ENCODE measurements at places on chromosomes 2 and 18.

GRCh38 chr18:63284827-63285733 is 34.5 kb downstream of the BCL2 start:
- DNase-seq, result peak; percentile 41

DNA sequence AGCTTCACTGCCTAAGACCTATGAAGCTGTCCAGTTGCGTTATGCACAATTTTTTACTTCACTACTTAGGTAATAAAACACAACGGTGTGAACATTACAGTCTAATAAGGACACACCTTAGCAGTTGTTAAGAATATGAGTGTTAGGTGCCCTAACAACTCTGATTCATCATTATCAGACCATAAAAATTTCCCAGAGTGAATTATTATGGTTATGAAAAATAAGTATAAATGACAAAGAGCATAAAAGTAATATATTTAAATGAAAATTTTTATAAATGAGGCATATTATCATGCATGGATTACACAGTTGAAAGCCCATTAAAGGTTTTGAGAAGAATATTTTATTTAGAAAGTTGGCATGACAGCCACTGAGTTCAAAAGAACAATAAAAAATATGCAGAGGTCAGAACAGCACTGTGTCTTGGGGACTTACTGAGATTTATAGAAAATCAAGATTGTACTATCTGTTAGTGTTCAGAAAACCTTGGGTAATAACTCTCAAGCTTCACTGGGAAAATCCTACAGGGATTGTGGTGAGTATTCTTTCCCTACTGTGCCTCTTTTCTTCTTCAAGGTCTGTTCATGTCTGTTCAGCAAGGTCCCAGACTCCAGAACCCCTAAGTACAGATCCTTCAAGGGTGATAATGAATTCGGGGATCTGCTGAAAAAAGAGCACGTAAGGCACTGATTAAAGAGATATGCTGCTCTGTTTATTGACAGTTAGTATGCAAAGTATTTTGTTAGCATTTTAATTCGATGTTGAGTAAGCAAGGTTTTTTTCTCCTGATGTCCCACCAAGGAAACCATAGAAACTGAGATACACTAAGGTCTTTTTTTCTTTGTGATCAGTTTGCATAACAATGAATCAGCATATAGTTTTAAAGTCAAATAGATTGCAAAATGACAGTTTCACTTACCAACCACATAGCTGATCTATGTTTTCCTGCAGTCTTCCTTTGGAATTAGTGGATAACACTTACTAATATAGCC is 250.0 kb downstream of the DSEL start:
- DNase-seq, result no peak

DNA sequence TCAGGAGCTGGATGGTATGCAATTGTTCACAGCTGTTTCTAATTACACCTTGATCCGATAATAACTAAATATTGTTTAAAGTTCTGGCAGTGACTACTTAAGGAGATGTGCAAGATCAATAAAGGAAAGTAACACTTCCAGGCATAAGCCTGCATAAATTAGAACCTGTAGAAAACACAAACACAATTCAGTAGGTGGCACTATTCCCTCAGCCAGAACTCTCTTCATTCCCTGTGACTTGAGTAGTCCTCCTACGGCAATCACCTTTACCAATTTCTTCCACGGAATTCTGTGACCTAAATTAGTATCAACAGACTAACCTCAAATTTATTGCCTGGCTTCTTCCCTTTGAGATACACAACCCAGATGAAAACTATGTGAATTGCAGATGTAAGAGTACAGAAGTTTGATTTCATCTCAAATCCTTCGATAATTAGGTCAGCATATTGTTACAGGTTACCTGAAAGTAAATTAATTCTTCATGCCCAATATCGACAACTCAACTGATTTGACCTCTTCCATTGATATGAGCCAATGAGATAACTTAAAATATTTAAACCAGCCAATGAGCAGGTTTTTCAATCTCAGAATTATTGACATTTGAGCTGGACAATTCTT is 137.8 kb downstream of the PID1 start:
- no peak for DNase-seq

DNA sequence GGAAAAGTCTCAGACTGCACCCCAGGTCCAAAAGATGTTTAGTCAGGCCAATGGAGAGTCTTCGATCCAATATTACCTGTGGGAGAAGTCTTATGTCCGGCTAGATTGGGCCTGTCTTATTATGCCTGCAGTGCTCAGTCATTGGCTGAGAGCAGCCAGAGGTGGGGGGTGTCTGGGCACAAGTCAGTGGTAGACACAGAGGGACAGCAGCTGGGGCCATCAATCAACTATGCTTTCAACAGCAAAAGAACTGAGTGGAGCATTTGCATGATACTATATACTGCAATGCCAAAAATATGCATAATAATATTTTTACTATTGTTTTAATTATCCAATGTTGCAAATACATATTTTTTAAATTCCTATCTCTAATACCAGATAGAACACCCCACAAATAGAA is 298.6 kb upstream of the CDH20 start:
- DNase-seq, result no peak

- no peak for DNase-seq
Observed at GRCh38 chr18:13268158-13269012, 49.8 kb downstream of the LDLRAD4 start.

DNA sequence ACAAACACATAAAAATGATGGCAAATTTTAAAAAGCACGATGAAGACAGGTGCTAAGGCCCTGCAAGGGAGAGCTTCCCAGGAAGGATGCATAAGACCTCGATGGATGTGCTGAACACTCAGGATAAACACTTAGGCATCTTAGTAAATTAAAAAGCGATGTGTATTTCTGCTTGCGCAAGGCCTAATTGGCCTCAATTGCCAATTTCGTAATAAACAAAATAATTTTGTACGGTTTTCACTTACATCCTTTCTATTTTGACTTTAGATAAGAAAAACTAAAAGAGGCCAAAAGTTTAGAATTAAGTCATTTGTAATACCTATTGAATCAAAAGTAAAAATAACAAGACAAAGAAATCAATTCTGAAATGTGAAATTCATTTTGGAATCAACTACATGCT is 189.1 kb downstream of the TCF4 start:
- DNase-seq, result no peak

DNA sequence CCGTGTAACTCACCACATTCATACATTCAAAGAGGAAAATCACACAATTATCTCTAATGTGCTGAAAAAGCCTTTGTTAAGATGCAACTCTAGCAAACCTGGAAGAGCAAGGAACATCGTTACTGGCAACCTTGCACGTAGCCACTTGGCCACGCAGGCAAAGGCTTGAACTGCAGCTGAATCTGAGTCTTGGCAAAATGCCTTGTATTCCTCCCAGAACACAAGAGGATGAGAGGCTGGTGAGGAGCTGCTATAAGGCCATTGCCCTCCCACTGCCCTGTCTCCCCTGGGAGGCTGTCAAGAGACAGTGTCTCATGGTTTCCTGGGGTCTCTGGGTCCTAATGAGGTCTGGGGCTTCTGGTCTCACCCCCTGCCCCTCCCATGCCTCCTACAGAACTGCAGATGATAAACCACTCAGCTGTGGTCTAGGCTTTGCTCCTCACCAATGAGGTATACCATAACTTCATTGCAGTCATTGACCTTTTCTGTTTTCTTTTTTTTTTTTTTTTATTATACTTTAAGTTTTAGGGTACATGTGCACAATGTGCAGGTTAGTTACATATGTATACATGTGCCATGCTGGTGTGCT is 141.4 kb downstream of the SPP2 start:
- no peak for DNase-seq

GRCh38 chr2:36214691-36215090 is 140.9 kb upstream of the CRIM1 start:
- no peak for DNase-seq

DNA sequence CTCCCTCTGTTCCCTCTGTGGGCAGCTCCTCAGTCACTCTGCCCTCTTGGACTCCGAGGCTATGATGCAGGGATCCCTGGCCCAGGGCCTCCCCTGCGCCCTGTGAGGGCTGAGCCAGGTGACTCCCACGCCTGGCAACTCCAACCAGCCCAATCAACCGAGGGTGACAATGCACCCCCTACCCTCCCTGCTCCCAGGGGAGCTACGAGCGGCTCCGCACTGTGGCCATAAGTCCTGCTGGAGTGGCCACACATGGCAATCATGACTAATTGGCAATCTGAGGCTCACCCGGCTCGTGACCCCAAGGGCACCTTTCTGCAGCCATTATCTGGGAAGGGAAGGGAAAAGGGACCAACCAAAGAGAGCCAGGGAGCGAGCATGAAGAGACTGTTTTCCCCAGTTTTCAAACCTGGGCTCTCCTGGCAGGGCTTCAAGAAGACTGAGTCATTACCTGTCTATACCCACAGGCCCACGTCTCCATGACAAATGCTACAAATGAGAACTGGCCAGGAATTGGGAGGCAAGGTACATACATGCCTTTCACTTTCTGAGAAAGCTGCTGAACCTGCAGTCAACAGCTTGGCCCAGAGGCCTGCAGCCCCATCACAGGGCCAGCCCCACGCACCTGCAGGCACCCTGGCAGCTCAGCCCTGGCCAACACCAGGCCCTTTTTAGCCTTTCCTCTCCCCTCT is 45.1 kb downstream of the RPL31 start:
- no peak for DNase-seq

GRCh38 chr2:211204456-211204855 is 648.1 kb downstream of the CPS1 start:
- no peak for DNase-seq

GRCh38 chr2:1518867-1519530 is 105.7 kb downstream of the TPO start:
- DNase-seq, result no peak

GRCh38 chr2:148102641-148103040 is 81.8 kb downstream of the MBD5 start:
- DNase-seq, result no peak

- peak; percentile 83 for DNase-seq
Observed at GRCh38 chr2:98730707-98731040, 258 bp downstream of the MGAT4A start.
